ENCODE measurements at places on chromosomes 6 and 20.
A peak's percentile ranks its signal among the peaks of the same experiment; 100 is the strongest.

DNA sequence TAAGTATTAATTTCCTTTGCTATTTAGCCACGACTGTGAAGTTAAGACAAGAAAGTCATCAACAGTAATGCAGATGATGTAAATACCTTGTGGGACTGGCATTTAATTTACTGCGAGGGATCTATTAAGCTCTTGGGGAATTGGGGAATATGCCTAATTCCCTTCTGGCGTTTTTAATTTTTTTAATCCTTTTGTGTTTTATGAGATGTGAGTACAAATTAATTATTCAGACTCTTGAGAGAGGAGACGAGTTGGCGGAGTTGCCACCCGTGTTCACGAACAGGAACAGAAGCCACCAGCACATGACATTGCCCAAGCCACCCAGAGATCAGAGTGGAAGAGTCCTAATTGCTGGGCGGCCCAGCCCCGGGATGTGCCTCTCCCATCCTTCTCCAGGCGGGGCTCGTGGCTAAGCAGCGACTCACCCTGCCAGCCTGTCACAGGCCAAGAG is 533 bp upstream of the CRYBG1 start:
- no peak for DNase-seq

GRCh38 chr6:163545370-163545769 is 130.9 kb downstream of the QKI start:
- no peak for DNase-seq

DNA sequence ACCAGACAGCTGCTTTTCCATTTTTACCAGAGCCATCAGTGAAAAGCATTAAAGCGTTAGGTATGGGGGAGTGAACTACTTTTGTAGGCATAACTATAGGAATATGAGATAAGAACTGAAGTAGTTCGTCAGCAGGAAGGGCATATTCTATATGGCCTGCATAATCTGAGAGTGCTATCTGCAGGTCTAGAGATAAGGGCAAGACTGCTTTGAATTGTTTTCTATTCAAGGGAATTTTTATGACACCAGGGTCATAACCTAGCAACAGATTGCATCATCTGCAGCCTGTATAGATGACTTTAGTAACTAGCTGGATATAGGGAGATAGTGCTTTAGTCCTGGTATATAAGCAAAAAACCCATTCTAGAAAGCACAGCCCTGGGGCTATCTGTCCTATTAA is 437.3 kb upstream of the HTR1E start:
- no peak for DNase-seq

DNA sequence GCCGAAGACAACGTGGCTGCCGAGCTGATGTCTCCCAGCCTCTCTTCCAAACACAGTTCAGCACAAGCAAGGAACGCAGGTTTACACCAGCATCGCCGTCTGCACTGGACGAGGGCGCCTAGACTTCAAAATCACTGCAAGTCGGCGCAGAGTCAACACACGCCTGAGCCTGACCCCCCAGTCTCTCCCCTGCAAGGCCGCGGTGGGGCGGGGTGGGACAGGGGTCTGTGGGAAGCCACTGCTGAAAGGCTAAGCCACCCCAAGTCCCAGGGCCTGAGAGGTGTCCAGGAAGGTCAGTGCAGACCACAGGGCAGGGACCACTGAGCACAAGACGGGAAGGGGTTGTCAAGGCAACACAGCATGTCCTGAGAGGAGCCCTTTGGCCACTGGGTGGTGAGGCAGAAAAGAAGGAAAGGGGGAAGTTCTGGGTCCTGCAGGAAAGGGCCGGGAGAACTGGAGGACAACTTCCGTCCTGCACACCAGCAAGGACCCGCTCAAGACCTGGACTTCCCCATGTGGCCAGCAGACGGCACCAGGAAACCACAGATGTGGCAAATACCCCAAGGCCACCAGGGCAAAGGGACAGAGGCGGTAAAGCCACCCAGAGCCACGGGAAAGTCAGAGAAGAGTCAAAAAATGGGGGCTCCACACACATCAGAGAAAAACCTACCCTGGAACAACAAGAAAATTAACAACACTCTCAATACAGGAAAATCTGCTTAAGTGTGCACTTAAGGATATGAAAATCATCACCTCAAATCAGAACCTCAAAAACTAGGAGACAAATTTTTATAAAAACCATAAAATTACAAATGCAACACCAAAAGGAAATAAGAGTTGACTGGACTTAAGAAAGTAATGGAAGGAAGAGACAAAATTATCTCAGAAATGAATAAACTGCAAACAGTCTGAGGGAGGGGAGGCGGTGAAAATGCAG is 84.8 kb downstream of the TAF4 start:
- DNase-seq = no peak

DNA sequence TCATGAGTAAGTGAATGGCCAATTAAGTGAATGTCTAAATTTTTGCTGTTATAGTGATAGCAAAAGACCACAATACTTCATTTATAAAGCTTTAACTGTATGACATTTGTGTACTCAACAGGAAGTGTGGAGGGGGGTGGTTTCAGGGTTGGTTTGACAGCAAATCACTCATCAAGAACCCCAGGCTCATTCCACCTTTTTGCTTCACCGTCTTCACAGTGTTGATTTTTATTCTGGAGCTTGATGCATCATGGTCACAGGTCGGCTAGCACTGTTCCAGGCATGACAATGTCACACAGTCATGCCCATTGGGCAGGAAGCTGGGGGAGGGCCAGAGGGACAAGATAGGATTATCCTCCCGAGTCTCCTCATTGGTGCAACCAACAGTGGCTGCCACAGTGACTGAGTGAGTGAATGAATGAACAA is 75.0 kb downstream of the MDGA1 start:
- no peak for DNase-seq

GRCh38 chr6:47061309-47062300 is 19.5 kb upstream of the ADGRF1 start:
- no peak for DNase-seq

- DNase-seq = no peak
Observed at GRCh38 chr6:157487110-157487773, 106.3 kb downstream of the ZDHHC14 start.

DNA sequence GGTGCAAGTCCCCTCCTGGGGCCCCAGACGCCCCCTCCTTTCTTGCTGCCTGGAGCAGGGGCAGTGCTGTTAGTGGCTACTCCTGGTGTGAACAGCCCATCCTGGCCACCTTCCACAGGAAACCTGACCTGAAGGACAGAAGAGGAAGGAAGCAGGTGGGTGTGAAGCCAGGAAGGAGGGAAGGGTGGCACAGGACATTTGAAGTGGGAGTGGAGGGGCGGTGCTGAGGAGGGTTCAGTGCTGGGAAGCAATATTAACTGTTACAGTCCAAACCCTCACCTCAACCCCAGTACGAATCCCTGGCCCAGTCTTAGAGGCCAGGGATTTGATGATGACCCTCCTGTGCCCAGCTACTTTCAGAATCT is 766 bp downstream of the PRICKLE4 start:
- DNase-seq = no peak

- DNase-seq = no peak
Observed at GRCh38 chr20:64205611-64206026, 41.4 kb downstream of the MYT1 start.

- no peak for DNase-seq
Observed at GRCh38 chr20:38147751-38148150, 17.3 kb downstream of the TGM2 start.

- DNase-seq = no peak
Observed at GRCh38 chr6:12137480-12137879, 125.4 kb downstream of the HIVEP1 start.

DNA sequence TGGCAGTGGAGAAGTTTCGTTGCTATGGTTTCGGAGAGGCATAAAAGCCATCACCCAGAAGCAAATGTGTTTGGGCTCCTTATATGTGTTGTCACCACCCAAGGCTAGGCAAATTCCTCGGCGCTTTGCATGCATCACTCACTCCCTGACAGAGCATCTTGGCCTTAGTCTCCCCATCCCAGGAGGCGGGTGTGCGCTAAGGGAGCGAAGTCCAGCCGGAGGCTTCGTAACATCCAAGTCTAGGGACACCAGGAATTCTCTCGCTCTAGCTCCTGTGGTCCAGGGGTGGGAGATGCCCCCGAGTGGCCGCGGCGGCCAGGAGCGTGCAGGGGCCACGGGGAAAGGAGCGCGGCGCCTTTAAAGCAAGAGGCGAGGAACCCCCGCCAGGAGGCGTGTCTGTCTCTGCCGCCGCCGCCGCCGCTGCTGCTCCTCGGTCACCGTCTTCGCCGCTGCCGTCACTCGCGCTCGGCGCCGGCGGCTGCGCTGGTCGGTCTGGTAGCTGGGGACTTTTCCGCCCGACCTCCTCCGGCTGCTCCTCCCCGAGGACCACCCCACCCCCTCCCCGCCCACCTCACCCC is at the start of gene GRIK2:
Gene GRIK2, plus strand, starts transcription at position 458 of the 578 bp plus-strand sequence.
- DNase-seq = no peak

GRCh38 chr6:70423189-70424134 is 10.2 kb downstream of the FAM135A start:
- DNase-seq = no peak

GRCh38 chr6:151257985-151258445 is 18.2 kb downstream of the AKAP12 start:
- DNase-seq = no peak

GRCh38 chr20:53873230-53873604 is 197.2 kb downstream of the BCAS1 start:
- no peak for DNase-seq

GRCh38 chr6:113351173-113351834 is 505.8 kb upstream of the MARCKS start:
- peak; percentile 61 for DNase-seq

DNA sequence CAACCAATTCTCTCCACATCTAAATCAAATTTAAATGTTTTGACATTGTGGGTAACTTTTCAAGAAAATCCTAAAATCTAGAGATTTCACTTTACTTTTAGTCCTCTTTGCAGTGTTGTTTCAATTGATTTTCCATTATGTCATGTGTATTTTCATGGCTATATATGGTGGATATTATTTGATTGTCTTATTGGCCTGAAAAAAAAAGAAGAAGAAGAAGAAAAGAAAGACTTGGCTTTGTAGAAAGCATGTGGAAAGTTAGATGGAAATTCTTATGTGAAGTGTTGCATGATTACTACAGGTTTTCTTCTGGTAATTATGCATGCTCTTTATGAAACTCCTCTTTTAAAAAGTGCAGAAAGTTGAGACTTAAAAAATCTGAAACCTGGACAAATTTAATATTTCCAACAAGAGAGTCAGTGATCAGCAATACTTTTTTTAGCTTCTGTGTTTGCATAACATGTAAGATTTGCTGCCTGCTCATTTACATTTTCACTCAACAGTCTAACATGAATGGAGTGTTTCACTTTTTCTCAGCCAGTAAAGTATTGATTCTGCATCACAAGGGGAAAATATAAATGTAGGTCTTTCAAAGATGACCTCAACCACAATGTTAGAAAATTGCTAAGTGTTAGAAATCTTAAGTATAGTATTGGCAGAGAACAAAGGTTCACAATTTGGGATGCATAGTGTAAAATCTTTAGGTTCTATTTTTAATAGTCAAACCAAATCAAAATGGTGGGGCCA is 438.7 kb downstream of the BCKDHB start:
- DNase-seq = no peak

GRCh38 chr6:37061157-37061804 is 55.8 kb downstream of the FGD2 start:
- DNase-seq = no peak

DNA sequence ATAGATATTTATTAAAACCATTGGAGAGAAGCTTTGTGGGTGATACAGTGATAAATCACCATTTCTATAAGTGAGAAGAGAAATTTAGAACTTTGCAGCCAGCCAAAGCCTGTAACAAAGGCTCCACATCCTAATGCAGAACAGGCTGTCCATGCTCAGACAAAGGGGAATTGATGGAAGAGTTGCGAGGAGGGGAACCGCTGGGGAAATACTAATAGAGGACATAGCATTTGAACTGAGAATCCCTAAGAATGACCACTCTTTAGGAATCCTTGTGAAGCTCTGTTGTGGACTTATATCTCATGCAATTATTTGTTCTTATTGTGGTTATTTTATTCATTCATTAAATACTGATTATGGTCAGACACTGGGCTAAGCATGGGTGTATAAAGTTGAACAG is 167.8 kb downstream of the PHF3 start:
- DNase-seq = no peak

GRCh38 chr6:125924169-125924568 is 32.4 kb upstream of the HINT3 start:
- DNase-seq = no peak

- DNase-seq = no peak
Observed at GRCh38 chr6:142153196-142153595, 6.1 kb downstream of the VTA1 start.

- peak; percentile 4 for DNase-seq
Observed at GRCh38 chr20:43731469-43731868, 4.7 kb upstream of the GTSF1L start.

- no peak for DNase-seq
Observed at GRCh38 chr6:32635526-32636123, 1.6 kb upstream of the HLA-DQA1 start.

DNA sequence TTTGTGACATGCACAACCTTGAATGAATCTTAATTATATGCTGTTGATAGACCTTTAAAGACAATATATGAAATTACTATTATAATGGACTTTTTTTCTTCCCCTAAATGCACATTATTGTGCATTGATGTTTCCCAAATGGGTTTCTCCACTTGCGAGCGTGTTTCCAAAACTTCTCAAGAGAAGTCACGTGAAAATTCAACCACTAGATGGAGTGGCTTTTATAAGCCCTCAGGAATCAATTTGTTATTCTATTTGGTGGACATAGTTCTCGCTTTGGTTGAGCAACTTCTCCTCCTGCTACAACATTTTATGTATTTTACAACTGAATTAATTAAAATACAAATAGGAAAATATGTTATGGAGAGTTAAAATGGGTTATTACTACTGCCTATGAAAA is 9.0 kb downstream of the CNR1 start:
- no peak for DNase-seq

DNA sequence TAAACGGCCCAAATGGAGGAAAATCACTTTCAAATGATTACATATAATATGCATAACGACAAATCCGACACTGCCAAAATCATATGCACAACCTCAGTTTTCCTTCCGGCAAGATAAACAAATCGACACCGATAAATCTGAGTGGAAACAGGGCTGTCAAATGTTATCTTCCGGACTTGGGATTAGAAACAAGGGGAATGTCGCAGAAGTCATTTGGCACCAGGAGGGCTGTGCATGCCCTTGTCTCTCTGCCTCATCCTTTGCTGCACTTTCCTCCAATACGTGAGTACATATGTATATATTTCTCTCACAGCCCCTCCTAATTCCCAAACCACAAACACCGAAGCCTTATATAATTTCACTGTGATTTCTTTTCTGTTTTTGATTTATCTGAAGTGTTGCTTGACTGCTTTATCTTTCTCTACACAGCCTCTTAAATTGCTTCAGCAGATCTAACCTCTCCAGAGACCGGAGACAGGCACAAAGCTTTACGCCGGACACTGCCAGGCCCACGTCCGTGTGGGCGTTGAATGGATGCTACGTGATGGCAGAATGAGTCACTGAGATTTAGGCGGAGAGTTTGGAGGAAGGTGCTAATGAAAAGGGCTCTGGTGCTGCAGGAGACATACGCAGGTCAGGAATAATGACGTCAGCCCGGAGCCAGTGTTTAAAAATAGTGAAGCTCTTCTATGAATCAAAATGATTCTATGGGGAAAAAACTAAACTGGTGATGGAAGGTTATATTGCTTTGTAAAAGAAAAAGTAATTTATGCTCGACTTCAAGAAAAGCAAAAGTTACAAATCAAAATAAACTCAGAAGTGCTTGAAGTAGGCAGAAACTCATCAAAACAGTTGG is 21.0 kb upstream of the PRELID3B start:
- DNase-seq = no peak

Data from BJ (cell line).